SK-MEL-5 (cell line): ENCODE measurements at places on chromosomes 1 and 21.
A peak's percentile ranks its signal among the peaks of the same experiment; 100 is the strongest.

- no peak for DNase-seq
Measured at GRCh38 chr21:42508371-42508770, 5.3 kb upstream of the SLC37A1 start.

DNA sequence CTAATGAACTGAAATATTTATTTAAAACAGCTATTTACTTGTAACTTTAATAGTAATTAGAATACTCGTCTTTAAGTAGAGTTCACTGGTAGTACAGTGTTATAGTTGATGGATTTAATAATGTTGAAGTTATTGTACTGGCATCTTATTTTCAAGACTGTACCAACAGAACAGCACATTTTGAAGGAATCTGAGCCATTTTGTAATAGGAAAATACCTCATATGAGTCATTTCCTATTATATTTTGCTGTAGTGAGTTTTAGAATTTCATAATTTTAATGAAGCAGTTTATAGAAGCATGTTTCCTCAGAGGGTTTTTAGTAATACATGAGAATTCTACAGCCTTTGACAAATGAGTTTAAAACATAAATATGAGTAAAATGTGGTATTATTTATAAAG lies 258.3 kb downstream of the OLFM3 start:
- no peak for DNase-seq

- no peak for DNase-seq
Measured at GRCh38 chr1:26496861-26497260, 24.6 kb downstream of the HMGN2 start.

DNA sequence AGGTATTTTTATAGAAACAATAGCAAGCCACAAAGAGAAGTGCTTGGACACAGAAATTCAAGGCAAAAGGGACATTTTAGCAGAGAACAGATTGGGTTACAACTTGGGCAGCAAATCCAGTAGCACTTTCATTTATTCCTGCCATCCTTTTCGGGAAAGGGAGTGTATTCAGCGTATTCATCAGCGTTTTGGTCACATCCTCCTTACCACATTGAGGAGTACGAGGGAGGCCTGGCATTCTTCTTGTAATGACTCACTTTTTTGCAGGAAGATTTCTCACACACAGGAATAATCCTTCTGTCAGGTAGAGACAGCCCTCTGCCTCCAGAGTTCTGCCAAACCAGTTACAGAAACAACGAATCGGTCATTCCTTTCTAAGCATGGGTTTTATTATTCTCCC lies 18.1 kb upstream of the FAM78B start:
- no peak for DNase-seq

DNA sequence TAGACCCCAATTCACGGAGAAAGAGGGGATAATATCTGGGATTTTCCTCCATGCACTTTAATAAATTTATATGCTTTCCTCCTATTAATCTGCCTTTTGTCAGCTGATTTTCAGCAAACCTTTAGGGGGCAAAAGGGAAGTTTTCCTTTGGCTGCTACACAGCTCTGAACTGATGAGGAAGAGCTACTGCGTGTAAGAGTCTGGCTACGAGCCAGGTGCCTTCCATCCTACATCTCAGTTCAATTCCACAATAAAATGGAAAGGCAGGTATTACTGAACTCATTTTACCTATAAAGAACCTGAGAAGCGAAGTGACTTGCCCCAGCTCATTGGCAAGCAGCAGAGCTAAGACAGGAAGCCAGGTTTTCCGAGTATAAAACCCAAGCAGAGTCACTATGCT lies 28.3 kb upstream of the ZNF326 start:
- DNase-seq = no peak

GRCh38 chr21:29557931-29558725 lies 259.4 kb downstream of the BACH1 start:
- DNase-seq = no peak

DNA sequence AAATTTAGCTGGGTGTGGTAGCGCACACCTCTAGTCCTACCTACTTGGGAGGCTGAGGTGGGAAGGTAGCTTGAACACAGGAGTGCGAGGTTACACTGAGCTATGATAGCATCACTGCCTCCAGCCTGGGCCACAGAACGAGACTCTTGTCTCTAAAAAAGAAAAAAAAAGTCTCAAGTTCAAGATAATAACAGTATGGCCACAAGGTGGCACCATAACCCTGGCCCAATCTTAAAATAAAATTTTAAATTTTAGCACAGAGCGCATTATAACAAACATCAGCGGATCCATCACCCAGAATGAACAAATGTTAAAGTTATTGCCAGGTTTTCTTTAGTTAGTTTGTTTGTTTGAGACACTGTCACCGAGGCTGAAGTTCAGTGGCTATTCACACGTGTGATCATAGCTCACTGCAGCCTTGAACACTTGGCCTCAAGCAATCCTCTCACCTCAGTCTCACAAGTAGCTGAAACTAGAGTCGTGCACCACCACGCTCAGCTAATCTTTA lies 2.9 kb upstream of the HTR6 start:
- peak; percentile 44 for DNase-seq
